Activated CD4-positive, alpha-beta T cell treated with anti-CD3 and anti-CD28 coated beads, Interleukin-2, amount 10 ng/mL, durations not matched to agents 24 days and 14 days (primary cell): ENCODE measurements at places on chromosomes 2 and 18.
A peak's percentile ranks its signal among the peaks of the same experiment; 100 is the strongest.

DNA sequence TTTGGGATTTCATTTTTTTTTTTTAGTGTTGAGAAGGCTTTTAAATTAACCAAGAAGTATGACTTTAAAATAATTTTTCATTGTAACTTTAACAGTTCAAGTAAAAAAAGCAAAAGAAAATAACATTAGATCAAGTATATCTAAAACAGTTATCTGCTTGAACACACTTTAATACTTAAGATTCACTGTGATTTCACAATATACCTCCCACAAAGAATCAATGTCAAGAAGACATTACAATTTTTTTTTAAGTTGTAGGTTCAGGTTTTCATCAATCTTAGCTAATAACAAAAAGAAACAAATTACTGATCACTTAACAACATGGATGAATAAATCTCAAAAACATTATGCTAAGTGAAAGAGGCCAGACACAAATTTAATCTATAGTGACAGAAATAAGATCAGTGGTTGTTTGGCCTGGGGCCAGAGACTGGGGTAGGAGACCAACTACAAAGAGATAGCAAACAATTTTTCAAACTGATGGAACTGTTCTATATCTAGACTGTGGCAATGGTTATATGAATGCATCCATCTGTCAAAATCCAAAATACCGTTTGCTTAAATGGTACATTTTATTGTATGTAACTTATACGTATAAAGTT, 74.8 kb upstream of the FRZB start:
- no peak for DNase-seq

GRCh38 chr2:165953306-165953654, 296 bp downstream of the TTC21B start:
- DNase-seq, result no peak

GRCh38 chr2:135246711-135247270, 194.7 kb downstream of the RAB3GAP1 start:
- DNase-seq, result no peak

GRCh38 chr18:44838971-44839666, 158.4 kb downstream of the SETBP1 start:
- DNase-seq, result peak; percentile 92

DNA sequence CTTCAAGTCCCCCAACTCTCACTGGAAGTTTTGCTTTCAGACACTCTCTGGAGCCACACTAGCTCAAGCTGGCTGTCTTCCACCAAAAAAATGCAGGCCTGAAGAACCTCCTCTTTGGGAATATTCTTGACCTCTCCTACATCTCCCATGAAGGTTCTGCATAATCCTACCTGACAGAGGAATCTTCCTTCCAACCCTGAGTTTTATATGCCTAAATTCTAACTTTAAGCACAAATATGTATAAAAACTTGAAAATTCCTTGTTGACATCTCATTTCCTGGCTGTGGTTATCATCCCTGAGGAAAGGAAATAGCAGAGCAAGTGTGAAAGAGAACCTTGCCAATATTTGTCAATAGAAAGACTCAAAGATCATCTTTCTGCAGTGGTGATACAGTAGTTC, 249.0 kb downstream of the LPIN1 start:
- DNase-seq, result no peak

DNA sequence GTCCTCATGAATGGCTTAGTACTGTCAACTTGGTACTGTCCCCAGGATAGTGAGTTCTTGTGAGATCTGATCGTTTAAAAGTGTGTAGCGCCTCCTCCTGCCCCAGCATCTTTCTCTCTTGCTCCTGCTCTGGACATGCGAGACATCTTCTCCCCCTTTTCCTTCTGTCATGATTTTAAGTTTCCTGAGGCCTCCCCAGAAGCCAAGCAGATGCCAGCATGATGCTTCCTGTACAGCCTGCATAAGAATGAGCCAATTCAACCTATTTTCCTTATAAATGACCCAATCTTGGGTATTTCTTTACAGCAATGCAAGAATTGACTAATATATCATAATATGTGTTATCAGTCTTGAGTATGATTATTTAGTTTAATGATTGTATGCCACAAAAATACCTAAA, 3.5 kb upstream of the RSAD2 start:
- no peak for DNase-seq

DNA sequence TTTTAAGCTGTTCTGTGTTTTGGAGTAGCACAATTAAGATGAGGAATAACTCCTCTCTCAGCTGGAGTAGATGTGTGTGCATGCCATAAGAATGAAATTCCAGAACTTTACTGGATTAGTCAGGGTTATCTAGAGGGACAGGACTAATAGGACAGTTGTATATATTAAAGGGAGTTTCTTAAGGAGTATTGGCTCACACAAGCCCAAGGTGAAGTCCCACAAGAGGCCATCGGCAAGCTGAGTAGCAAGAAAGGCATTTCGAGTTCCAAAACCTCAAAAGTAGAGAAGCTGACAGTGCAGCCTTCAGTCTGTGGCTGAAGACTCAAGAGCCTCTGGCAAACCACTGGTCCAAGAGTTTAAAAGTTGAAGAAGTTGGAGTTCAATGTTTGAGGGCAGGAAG, 113.7 kb downstream of the RIT2 start:
- DNase-seq, result no peak
